Activated naive CD4-positive, alpha-beta T cell treated with anti-CD3 and anti-CD28 coated beads, Interleukin-2, amount 50 U/mL, for 16 hours (primary cell): ENCODE measurements at places on chromosomes 11 and 22.
A peak's percentile ranks its signal among the peaks of the same experiment; 100 is the strongest.

- DNase-seq: no peak
Observed at GRCh38 chr11:20536784-20537183, 62.6 kb upstream of the SLC6A5 start.

GRCh38 chr11:105152021-105152512, 12.5 kb upstream of the CARD18 start:
- no peak for DNase-seq

- DNase-seq: no peak
Observed at GRCh38 chr11:27858866-27859265, 158.6 kb upstream of the BDNF start.

DNA sequence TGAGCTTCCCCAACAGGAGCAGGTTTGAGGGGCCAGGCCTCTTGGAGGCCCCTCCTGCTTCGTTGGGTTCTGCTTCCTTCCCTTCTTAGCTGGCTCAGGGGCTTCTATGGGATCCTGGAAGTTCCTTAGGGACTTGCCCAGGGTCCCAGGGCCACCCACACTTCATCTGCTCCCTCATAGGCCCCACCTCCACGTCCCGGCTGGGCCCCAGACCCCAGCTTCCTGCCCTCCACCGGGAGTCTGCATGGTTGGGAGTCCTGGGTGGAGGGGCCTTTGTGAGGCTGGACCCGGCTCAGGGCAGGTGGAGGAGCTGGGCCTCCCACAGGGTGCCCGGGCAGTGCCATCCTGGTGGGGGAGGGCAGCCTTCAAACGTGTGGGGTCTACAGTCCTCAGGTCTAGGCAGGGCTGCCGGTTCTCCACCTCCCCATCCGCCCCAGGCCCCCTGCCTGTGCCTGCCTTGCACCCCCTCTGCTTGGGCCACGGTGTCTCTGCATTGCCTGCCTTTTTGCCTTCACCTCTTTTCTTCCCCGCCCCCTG, 11.6 kb downstream of the OTUB1 start:
- DNase-seq: no peak

GRCh38 chr11:128351168-128351567, 236.2 kb downstream of the ETS1 start:
- peak; percentile 19 for DNase-seq

- DNase-seq: no peak
Observed at GRCh38 chr11:104668797-104669463, 229.3 kb downstream of the CASP12 start.

GRCh38 chr22:17097062-17097461, 12.3 kb downstream of the IL17RA start:
- no peak for DNase-seq

GRCh38 chr11:111531136-111531535, 9.4 kb upstream of the LAYN start:
- DNase-seq: no peak

DNA sequence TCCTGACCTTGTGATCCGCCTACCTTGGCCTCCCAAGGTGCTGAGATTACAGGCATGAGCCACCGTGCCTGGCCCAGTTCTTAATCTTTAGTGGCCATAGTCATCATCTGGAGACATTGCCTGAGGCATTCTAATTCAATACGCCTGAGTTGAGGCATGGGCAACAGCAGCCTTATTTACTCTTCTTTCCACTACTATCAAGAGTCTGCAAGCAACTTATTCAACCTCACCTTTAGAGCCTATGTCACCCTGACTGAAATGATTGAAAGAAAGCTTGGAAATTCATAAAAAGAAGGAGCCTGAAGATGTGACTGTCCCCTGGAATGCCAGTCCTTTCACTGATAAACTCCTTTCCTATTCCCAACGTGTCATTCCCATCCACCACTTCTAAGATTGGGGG, 15.8 kb upstream of the PAFAH1B2 start:
- no peak for DNase-seq

DNA sequence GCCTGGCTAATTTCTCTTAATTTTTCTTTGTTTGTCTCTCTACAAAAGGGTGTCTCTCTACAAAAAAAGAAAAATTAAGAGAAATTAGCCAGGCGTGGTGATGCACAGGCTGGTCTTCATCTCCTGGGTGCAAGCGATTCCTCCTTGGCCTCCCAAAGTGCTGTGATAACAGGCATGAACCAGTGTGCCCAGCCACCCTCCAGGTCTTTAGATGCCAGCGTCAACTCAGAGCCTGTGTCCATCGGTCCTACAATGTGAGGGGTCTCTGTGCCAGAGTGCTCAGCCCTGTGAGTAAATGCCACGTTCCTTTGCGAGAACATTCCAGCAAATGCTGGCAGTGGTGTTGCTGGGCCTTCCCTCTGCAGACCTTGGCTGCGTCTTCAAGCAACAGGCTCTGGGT, 62.7 kb downstream of the IGF2 start:
- DNase-seq: no peak
